ENCODE measurements at places on chromosomes 5 and 9.

GRCh38 chr5:24325306-24325832 is 319.4 kb downstream of the CDH10 start:
- DNase-seq: no peak

DNA sequence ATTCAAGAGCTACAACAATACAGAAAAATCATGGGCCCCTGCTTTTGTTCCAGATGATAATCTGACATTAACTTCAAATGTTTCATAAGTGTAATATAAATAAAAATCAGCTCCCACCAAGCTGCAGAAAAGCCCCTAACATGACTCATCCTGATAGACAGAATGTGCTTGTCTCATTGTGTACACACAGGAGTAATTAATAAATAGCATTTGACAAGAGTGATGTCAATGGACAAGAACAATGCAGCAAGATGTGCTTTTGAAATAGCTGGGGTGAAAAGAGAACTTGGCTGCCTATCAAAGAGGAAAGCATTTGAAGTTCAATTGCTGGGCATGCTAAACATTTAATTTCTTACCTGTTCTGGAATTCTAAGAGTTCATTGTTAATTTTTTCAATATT is 79.2 kb downstream of the DNAH5 start:
- DNase-seq: no peak

DNA sequence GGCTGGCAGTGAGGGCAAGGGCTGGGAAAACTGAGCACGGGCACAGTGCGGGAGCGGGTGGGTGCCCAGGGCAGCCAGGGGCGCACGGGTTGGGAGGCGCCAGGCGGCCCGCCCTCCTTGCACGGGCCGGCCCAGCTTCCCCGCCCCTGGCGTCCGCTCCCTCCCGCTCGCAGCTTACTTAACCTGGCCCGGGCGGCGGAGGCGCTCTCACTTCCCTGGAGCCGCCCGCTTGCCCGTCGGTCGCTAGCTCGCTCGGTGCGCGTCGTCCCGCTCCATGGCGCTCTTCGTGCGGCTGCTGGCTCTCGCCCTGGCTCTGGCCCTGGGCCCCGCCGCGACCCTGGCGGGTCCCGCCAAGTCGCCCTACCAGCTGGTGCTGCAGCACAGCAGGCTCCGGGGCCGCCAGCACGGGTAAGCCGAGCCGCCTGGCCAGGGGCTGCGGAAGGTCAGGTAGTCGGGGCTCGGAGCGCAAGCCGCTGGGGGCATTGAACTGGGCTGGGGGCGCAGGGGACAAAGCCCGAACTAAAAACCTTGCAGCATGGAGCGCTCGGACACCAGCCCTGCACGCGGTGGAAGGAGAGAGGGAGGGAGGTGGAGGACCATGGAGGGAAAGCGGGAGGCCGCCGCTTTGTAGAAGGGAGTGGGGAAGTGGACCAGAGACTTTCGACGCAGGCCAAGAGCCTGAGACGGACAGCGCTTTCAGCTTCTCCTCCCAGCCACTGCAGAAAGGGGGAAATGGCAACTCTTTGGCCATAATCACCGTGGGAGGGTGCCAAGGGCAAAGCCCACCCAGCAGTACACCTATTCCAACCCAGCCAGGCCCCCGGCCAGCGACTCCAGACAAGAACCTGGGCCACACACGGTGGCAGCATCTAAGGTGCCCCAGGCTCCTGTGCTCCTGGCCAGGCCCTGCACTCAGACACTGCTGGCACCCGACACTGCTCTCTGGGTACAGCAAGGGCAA is at the start of gene TGFBI:
Gene TGFBI, plus strand, starts transcription at position 207 of the 961 bp plus-strand sequence. Its CDS starts 68 bp downstream, at position 275.
- DNase-seq: peak; percentile 9

- DNase-seq: no peak
Observed at GRCh38 chr9:101027733-101028345, 688 bp upstream of the PLPPR1 start.

DNA sequence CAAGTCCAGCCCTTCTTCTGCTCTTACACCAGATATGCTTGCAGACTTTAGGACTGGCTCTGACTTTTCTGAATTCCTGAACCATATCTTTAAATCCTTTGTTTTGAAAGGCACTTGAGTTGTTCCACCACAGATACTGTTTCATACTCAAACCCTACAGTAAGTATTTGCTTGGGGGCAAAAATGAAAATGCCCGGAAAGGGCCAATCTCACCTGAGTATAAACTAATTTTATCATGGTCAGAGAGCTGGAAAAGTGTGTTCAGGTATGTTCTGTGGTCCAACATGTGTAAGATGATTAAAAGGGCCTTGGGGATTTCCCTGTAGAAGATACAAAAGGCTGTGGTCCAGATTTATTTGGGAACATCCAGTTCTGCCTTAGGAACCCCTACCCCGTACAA is 225.2 kb downstream of the MAN2A1 start:
- no peak for DNase-seq

DNA sequence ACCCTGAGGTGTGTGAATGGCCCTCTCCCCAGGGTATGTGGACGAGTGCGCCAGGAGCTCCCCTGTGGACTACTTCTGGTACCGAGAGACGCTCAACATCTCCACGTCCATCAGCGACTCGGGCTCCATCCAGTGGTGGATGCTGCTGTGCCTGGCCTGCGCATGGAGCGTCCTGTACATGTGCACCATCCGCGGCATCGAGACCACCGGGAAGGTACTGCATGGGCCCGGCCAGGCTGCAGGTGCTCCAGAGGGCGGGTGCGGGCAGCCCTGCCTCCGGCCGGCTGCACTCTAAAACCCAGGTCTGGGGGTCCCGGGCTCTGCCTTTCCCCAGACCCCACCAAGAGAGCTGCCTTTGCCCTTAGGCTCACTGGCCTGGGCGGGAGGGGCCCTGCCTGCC is 10.9 kb downstream of the SLC6A19 start:
- no peak for DNase-seq

GRCh38 chr9:131487621-131488031 is 15.1 kb upstream of the POMT1 start:
- no peak for DNase-seq

GRCh38 chr5:92470770-92471169 is 1087.7 kb upstream of the ARRDC3 start:
- no peak for DNase-seq
